ENCODE measurements at places on chromosomes 2 and 18.

DNA sequence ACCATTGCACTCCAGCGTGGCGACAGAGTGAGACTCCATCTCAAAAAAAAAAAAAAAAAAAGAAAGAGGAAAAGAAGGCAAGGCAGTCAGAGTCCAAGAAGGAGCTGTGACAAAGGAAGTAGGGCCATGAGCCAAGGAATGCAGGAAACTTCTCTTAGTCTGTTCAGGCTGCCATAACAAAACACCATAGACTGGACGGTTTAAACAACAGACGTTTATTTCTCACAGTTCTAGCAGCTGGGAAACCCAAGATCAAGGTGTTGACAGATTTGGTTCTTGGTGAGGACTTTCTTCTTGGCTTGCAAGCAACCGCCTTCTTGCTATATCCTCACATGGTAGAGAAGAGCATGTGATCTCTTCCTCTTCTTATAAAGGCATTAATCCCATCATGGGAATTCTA lies 13.1 kb upstream of the SUMO1 start:
- DNase-seq, result no peak

DNA sequence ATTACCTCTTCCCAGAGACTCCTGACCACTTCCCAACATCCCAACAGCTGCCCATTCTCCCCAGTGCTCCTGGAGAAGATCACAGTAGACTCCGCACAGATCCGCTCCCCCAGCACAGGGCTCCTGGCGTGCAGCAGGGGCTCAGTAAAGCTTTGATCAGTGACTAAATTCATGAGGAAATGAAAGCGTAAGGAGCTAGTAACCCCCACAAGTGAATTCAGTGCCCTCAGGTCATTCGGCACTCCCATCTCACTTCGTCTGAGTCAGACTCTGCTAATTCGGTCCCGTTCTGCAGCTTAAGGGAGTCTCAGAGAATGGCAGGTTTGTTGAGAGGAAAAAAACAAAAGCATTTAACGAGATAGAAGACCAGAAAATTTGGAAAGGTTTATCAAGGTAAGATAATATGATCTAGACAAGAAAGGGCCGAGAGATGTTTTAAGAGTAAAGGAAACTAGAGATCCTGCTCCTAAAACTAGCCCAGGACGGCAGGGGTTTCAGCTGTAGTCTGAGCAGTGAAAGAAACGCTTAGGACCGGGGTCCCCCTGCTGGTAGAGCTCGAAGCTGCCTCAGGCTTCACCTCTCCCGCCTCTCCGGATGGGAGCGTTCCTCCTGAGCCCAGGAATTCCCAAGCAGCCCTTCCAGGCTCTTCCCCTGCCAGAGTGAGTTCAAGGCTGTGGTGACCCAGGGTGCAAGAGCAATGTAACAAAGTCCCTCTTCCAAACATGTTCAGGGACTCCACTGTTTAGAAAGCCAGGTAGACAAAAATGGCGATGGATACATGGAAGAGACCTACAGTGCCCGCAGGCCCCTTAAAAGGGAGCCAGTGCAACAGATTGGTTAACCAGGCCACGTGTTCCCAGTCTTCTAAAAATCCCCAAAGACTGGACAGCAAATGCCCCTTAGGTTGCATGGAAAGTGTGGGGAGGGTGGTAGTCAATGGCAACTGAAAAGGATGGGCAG lies 127.3 kb downstream of the DNER start:
- DNase-seq, result peak; percentile 17

DNA sequence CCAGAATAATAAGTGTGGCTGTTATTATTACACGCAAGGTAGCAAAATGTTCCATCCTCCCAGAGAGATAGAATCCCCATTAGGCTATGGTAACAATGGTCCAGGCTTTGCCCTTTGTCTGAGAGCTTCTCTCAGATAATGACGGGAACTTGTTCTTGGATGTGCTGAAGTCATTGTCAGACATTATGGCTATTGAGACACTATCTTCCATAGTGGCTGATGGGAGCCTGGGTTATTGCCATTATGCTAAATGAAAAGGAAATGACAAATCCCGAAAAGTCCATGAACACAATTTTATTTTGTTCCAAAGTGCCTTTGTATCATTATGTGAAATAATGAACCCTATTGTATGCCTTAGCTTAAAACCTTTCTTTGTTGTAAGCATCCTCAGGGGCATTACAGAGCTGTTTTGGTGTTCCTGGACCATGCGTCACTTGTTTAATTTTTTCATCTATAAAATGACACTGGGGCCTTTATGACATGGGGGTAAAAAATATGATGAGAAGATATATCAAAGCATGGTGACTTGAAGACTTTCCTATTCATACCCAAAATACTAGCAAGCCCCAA lies 218.5 kb downstream of the KCNS3 start:
- no peak for DNase-seq

DNA sequence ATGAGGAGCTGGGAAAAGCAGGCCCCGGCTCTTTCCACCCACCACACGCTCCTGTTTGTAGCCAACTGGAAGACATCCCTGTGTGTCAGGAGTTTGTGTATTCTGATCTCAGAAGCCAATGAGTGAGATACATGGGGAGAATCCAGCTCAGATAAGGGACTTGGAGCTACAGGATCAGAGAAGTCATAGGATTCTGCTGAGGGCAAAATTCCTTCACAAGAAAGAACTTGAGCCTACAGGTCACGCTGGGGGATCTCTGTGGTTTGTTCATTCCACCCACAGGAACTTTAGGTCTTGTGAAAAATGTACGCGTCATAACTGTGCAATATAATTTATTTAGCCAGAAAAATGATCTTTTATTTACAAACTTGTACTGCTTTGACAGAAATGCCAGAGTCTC lies 80.1 kb upstream of the SMIM21 start:
- DNase-seq, result no peak

DNA sequence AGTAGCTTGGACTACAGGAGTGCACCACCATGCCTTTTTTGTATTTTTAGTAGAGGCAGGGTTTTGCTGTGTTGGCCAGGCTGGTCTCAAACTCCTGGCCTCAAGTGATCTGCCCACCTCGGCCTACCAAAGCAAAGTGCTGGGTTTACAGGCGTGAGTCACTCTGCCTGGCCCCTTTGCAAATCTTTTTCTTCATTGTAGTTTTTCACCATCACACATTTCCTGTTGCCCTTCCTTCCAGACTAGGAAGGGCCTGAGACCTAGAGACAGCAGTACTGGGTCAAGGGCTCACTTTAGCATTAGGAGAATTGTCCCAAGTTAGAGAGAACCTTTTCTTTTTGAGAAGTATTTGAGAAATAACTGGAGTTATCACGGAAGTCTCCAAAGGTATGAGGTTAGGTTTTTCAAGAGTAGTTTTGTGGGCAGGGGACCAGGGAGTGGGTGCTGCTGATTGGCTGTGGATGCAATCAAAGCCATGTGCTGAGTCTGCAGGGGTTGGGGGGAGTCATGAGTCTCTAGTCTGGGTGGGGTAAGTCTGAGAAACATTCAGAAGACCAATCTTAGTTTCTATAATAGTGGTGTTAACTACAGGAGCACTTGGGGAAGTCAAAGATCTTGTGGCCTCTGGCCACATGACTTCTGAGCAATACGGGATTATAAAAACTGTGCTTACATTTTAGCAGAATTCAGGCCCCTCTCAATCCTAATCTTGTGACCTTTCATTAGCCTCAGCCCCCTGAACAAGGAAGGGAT lies 23.7 kb downstream of the B3GNT2 start:
- DNase-seq, result no peak

- DNase-seq, result no peak
Measured at GRCh38 chr18:9535430-9535991, 60.2 kb downstream of the RALBP1 start.

GRCh38 chr18:37335409-37335736 lies 230.2 kb downstream of the CELF4 start:
- no peak for DNase-seq

GRCh38 chr2:147076634-147077033 lies 768.2 kb upstream of the ACVR2A start:
- no peak for DNase-seq

- DNase-seq, result no peak
Measured at GRCh38 chr2:223681125-223681524, 79.0 kb upstream of the SCG2 start.

- DNase-seq, result no peak
Measured at GRCh38 chr2:105674859-105675541, 69.7 kb upstream of the NCK2 start.

DNA sequence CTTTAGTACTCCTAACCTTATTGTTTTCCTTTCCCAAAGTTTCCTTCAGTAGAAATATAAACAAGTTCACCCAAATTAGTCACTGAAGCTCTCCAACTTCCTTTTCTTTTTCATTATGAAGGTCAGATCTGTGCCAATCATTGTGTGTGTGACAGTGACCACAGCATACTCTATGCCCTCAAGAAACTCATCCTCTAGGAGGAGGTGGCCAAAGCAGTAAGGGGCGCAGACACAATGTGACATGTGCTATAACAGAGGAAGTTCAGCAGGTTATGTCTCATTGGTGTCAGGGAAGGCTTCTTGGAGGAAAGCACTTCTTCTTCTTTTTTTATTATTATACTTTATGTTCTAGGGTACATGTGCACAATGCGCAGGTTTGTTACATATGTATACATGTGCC lies 60.0 kb upstream of the PSME4 start:
- no peak for DNase-seq

- DNase-seq, result peak; percentile 47
Measured at GRCh38 chr2:196176142-196176738, 4.9 kb upstream of the STK17B start.

GRCh38 chr2:151204756-151205155 lies 56.9 kb downstream of the RBM43 start:
- DNase-seq, result no peak

DNA sequence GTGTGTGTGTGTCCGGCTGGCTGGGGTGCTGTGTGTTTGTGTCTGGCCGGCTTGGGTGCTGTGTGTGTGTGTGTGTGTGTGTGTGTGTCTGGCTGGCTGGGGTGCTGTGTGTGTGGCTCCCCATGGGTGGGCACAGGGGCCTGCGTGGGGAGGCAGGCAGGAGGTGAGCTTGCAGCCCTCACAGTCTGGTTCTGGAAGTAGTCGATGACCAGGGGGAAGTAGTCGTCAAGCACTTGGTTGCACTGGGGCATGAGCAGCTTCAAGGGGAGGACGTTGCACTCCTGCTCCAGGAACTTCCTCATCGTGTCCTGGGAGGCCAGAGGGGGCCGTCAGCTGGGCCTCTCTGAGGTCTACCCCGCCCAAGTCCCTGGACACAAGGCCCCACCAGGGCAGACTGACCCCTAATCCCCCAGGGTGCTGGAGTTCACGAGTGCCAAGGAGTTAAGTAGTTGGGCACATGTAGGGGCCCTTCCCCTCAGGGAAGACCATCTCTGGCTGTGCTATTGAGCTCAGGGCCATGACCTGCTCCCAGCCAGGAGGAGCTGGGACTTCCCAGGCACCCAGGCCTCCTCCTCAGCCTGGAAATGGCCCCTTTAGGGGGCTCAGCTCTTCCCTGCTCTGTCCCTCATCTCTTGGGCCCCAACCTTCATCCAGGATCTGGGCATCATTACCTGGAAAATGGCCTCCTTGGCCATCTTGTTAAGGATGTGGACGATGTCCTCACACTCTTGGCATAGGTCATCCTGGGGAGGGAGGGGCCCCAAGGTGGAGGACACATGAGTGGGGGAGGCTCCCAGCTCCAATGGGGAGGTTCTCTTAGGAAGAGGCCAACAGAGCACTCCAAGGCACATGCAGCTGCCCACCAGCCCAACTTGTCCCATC lies 1.3 kb downstream of the SFTPB start:
- DNase-seq, result no peak

- DNase-seq, result no peak
Measured at GRCh38 chr18:361941-362310, 94.1 kb upstream of the THOC1 start.

- peak; percentile 14 for DNase-seq
Measured at GRCh38 chr2:137838255-137839092, 125.8 kb upstream of the HNMT start.

DNA sequence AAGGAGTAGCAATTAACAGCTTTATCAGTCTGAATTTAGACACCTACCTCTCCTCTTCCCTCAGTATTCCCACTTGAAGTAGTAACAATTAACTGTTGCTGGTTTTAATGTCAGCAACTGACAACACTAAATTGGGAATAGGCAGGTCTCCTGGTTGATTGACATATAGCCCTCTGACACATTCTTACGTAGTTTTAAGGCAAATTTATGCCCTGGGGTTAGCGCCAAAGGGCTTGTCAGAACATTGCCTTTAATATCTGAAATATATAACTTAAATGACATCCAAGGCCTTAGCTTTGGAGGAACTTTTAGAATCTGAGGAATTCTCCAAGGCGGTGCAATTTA lies 7.4 kb downstream of the ASXL3 start:
- no peak for DNase-seq

- no peak for DNase-seq
Measured at GRCh38 chr18:3230401-3231334, 10.9 kb upstream of the MYOM1 start.

- DNase-seq, result no peak
Measured at GRCh38 chr2:101295895-101296294, 12.6 kb downstream of the RNF149 start.

DNA sequence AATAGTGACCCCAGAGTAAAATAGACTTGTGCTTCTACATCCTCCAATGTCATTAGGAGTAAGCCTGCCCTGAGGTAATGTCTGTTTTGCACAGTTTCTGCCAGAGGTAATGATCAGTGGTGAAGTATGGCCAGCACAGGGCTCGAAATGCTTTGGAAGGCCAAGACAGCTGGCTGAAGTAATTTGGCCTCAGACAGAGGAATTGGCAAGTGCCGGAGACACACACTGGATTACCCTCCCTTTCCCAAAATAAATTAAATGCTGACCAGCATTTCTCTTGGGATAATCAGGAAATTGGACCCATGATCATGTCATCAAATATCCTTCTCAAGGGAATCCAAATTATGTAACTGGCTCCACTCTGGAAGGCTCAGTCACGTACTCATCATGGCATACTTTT lies 379.0 kb upstream of the CHST9 start:
- DNase-seq, result no peak

- DNase-seq, result no peak
Measured at GRCh38 chr18:57352271-57352701, at the start of gene ST8SIA3. TSS of gene ST8SIA3 (plus strand) at chr18:57352557. CDS start at chr18:57352847, 290 bp downstream.

DNA sequence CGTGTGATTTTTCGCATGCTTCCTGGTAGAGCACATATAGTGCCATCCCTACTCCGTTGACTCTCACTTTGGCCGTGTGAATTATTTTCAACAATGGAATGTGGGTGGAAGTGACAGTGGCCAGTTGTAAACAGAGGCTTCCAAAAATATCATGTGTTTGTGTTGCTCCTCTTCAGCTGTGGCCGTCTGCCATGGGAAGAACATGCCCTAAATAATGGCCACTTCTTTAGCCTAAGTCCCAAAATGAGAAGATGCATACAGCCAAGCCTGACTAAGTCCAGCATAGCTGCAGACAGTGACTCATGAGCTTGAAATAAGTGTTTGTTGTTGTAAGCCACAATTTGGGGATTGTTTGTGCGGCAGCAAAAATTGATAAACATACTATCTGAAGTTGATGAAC lies 8.9 kb upstream of the GALNT1 start:
- DNase-seq, result no peak

- no peak for DNase-seq
Measured at GRCh38 chr2:144071461-144071860, 448.5 kb downstream of the ZEB2 start.

- no peak for DNase-seq
Measured at GRCh38 chr2:27754831-27755230, 16.7 kb upstream of the MRPL33 start.
